ENCODE measurements at places on chromosomes 1 and 21.

DNA sequence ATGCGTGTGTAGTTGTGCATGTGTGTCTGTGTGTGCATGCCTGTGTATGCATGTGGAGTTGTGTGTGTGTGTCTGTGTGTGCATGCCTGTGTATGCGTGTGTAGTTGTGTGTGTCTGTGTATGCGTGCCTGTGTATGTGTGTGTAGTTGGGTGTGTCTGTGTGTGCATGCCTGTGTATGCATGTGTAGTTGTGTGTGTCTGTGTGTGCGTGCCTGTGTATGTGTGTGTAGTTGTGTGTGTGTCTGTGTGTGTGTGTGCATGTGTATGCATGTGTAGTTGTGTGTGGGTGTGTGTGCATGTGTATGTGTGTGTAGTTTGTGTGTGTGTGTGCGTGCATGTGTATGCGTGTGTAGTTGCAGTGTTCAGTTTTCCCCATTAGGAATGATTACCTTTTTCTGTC lies 162.0 kb downstream of the URB2 start:
- DNase-seq = no peak

GRCh38 chr1:53656747-53657530 lies 82.0 kb downstream of the GLIS1 start:
- no peak for DNase-seq

DNA sequence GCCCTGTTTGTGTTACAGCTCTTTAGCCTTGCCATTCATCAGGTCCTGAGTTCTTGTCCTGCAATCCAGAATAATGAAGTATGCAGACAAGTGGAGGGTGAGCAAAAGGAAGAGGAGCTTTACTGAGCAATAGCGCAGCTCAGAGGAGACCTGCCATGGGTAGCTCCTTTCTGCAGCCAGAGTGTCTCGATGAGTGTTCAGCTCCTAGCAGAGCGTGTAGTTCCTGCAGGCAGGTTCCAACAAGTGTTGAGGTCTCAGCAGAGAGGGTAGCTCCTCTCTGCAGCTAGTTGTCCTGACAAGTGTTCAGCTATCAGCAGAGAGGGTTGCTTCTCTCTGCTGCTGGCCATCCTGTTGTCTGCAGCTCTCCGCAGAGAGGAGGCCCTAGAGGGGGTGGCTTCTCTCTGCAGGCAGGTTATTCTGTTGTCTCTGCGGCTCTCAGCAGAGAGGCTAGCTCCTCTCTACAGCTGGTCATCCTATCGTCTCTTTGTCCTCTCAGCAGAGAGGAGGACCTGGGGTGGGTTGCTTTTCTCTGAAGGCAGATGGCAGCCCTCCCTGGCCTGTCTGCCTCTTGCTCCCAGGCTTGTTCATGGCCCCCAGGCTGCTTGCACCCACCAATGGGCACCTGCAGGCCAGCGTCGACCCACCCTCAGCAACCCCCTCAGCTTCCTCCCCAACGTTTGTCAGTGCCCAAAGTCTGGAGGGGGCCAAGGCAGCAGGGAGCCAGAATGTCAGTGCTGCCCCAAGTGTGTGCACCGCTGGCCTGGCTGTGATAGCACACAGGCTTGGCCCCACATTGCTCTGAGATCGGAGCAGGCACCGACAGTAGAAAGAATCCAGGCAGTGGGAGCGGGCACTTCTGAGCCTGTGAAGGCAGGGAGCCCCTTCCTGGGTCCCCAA lies 112.5 kb upstream of the RUNX3 start:
- no peak for DNase-seq

DNA sequence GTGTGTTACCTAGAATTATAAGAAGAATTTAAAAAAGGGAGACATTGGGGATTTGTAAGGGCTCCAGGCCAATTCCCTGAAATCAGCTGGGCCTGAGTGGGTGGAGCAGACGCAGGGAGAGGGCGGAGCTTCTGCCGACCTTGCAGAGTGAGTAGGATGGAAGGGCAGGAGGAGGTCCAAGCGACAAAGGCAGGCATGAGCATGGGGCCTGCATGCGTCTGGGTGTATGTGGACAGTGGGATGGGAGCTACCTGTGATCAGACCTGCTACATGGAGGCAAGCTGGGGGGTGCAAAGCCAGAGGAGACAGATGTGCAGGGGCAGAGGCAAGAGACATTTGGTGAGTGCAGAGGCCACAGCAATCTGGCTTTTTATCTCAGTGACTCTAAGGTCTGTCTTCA lies 105.3 kb upstream of the OLIG2 start:
- DNase-seq = no peak

GRCh38 chr1:7573481-7573880 lies 197.6 kb upstream of the VAMP3 start:
- no peak for DNase-seq

- no peak for DNase-seq
These were observed 24.3 kb downstream of the HEYL start for GRCh38 chr1:39615086-39615673.

DNA sequence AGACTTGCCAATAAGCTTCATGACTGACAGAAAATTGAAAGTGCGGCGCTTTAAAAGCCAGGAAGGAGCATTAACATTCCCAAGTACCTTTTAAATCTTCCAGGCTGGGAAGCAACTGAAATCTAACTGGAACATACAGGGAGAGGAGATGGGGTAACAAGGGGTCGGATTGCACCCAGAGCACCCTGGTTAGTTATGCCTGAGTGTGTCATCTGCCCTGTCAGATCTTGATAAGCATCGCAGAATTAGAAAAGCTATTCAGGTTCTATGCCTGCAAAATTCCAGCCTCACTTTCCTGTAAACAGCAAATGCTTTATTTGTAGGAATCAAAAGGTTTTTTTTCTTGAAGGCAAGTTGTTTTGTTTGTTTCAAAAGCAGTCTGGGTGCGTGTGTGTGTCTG lies 58.5 kb downstream of the SERBP1 start:
- no peak for DNase-seq

- DNase-seq = no peak
These were observed 104.9 kb upstream of the TNR start for GRCh38 chr1:175848329-175848728.

DNA sequence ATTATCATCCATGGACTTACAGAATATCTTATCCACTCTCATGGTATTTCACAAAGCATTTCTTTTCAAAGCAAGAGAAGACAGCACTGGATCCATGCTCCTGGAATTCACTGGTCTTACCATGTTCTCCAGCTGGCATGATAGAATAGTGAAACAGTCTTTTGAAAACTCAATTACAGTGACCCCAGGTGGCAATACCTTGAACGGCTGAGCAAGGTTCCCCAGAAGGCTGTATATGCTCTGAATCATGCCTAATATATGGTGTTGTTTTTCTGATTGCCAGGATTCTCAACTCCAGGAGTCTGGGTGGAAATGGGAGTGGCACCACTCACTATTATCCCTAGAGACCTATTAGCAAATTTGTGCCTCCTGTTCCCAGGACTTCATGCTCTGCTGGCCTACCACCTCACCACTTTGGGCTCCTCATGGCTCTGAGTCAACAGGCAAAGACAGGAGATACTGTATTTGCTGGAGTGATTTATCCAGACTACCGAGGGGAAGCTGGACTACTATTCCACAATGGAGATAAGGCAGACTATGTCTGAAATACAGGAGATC lies 87.6 kb downstream of the CATSPERE start:
- DNase-seq = no peak

GRCh38 chr1:40389871-40390560 lies 16.5 kb downstream of the SMAP2 start:
- no peak for DNase-seq

- DNase-seq = no peak
These were observed 364 bp downstream of the GOLPH3L start for GRCh38 chr1:150696590-150696989.

DNA sequence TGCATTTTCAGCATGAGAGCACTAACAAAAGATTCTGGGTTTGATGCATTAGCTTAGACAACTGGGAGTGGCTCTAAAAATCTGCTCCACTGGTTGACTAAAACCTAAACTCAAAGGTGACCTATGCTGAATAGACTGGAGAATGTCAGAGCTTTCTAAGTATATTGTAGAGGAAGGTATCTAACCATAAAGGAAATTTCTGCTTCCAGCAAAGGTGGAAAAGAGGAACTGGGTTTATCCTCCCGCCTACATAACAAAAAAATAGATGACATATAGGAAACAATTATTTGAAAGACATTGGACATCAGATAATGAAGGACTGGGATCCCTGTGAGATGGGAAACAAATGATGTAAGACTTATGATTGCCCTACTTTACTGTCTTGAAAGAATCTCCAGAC lies 35.8 kb upstream of the CR2 start:
- no peak for DNase-seq

DNA sequence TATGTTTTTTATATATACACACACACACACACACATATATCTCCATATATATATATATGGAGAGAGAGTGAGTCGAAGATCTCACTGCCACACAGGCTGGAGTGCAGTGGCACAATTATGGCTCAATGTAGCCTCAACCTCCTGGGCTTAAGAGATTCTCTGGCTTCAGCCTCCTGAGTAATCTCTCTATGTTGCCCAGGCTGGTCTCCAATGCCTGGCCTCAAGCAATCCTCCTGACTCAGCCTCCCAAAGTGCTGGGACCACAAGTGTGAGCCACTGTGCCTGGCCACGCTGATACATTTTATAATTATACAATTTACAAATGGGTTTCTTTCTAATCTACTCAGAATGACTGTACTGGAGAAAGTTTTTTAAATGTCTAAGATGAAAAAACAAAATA lies 664.2 kb downstream of the PTPRC start:
- peak; percentile 10 for DNase-seq

DNA sequence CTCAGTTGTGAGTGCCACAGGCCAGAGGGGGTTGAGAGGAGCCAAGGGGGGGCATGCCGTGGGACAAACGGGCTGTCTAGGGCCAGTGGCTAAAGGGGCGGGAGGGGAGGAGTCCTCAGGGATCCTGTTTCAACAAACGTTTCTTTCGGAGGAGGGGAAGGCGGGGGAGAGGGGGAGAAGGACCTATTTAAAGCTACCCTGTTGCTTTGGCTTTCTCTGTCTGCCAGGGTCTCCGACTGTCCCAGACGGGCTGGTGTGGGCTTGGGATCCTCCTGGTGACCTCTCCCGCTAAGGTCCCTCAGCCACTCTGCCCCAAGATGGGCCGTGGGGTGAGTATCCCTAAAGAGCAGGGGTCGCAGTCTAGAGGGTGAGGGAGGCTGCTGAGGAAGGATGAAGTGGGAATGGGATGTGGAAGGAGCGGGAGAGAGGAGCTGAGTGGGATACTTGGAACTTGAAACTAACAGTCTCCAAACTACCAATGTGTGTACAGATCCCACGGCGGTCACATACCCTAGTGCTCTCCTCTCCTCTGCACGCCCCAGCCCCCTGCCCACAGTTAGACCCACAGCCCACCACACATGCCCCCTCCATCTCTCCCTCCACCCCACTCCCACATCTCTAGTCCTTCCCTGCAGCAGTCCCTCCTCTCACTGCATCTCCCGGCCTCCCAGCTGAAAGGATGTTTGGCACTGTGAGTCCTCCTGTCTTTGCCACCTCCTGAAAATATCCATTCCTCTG lies at the start of gene ATP1A2:
TSS of gene ATP1A2 (plus strand) at position 215 of the 738 bp plus-strand sequence. CDS start at position 318, 103 bp downstream.
- no peak for DNase-seq

- DNase-seq = no peak
These were observed 15.7 kb downstream of the TM2D1 start for GRCh38 chr1:61708953-61709907.
